ENCODE measurements at places on chromosomes 13 and 19. TPM values are rescaled to one million over a fixed set of nuclear protein-coding genes. Genes with fewer than 3 reads are reported as not detected.

C19orf67 gene
- total RNA-seq: not detected

ZNF829 gene
- 3.4 TPM for total RNA-seq

DNA sequence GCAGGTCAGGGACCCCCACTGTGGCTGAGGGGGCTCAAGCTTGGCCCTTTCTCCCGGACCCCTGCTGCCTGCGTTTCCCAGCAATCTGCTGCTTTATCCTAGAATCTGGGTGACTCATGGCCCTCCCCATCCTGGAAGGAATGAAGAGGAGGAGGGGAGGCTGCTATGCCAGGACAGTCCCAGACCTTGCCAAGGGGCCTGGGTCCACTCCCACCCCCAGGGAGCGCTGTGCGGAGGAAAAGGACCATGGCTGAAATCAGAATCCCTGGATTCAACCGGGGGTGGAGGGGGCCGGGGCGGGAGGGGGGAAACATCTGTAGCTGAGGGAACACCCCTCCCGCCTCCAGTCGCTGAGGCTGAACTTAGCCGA, 20.5 kb downstream of the ZNF114 start:
- DNase-seq: no peak

MPND gene
- 18.4 TPM for total RNA-seq

DNA sequence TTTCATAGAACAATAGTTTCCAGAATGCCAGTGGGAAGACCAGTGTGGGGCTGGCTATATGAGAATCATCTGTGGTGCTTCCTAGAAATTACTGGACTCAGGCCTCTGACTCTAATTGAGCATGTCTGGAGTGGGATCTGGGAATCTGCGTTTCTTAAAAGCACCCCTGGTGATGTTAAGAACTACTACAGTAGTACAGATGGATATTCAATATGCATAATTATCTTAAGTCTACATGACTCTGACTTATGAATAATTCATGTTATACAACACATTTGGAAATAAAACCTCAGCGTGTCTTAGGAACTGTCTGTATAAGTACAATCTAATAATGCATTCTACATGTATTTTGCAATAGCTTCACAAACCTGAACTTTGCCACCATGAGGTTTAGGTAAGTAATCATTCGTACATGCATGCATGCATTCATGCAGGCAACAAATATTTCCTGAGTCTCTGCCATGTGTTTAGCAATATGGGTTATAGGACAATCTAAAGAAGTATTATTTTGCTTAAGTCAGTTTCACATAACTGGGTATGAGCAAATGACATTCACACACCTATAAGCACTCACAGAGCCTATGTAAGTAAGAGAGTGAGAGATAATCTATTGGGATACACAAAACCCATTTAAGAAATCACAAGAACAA, 62.0 kb downstream of the EPSTI1 start:
- no peak for DNase-seq

DNA sequence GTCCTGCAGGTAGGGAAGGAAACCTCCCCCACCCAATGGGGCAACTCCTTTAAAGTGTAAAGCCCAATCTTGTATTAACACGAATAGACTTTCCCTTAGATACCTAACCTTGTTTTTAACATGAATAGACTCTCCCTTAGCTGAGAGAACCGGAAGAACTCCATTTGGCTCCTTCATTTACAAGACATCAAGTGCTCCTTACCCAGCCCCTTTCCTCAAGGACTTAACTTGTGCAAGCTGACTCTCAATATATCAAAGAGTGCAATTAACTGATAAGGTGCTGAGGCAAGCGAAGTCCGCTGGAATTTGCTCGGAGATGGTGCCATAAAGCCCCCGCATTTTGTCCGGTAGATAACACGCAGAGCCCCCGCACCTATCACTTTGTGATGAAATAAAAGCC, 9.9 kb upstream of the ZNF90 start:
- DNase-seq: no peak
